ENCODE measurements at places on chromosomes 7 and 10.

- DNase-seq: no peak
Observed at GRCh38 chr10:1788401-1788800, 51.1 kb upstream of the ADARB2 start.

DNA sequence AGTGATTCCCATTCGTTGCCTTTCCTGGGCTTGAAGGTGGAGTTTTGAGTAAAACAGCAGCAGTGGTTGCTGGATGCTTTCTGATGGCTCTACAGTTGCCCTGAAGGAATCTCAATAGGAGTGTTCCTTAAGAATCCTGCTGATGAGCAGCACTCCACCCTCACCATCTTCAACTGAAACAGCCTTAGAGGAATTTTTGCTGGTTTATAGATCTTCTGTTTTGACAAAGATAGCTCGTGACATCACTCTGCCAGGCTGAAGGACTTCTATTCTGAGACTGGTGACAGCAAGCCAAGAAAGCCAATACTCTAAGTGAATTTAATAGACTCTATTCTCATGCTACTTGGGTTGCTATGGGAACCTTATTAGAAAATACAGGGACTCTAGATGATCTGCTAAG is 1014.7 kb downstream of the NRG3 start:
- DNase-seq: no peak

- DNase-seq: no peak
Observed at GRCh38 chr10:117532451-117533107, 10.0 kb upstream of the EMX2 start.

DNA sequence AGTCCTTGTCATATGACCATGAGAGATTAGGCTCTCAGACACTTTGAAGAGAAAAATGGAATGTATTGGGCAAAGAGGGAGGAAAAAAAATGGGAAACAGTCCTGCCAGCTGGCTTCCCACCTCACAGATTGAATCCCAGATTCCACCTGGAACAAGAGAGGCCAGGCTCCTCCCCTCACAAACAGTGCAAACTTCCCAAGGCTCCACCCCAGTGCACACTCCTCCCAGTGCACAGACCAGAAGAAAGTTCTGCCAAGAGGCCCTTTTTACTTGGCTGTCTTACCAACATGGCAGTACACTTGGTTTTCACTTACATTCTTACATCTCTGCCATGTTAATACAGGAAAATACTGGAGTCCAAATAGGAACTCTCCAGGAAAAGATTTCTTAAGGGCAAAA is 202.3 kb downstream of the AHR start:
- DNase-seq: no peak

- no peak for DNase-seq
Observed at GRCh38 chr7:143384148-143384547, 3.0 kb downstream of the ZYX start.

GRCh38 chr10:72615970-72616369 is 9.9 kb downstream of the MICU1 start:
- DNase-seq: no peak

DNA sequence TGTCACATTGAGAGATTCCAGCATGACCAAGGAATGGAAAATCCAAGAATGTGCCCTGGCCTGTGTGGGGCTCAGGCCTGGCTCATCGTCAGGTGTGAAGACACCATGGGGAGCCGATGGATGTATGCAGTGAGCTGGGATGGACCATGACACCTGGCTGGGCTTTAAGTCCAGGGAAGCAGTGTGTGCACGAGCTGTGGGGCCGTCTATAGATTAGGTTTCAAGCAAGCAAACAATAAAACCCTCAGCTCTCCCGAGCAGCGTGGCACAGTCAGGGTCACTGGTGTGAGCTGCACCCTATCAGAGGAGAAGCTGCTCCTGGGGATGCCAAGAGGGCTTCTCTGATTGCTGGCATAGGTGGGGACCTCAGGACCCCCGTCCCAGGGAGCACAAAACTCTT is 50.5 kb upstream of the DLG5 start:
- no peak for DNase-seq

- DNase-seq: peak; percentile 44
Observed at GRCh38 chr10:12348870-12349628, at the start of gene CAMK1D. CAMK1D (plus strand) TSS chr10:12349547.

DNA sequence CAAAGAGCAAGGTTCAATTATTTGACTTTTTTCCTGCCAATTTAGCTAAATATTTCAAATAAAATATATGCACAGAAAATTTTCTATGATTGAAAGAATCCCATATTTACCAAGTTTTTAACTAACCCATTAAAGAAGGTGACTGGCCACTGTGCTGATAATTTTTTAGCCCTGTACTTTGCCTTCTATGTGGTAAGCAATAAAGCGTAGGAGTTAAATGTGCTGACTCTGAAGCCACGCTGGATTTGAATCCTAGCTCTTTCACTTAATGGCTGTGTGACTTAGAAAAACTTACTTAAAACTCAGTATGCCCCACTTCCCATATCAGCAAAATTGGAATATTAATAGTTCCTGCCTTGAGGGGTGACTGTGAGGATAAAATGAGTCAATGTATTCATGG is 82.1 kb downstream of the NEUROD6 start:
- no peak for DNase-seq

GRCh38 chr7:44615149-44615611 is 8.8 kb downstream of the OGDH start:
- DNase-seq: no peak
